ENCODE measurements at places on chromosomes 13 and 19.

GRCh38 chr19:50669302-50670101 is 20.3 kb downstream of the C19orf81 start:
- no peak for DNase-seq

- DNase-seq, result no peak
These were observed 8.4 kb upstream of the MRPL4 start for GRCh38 chr19:10243606-10244005.

DNA sequence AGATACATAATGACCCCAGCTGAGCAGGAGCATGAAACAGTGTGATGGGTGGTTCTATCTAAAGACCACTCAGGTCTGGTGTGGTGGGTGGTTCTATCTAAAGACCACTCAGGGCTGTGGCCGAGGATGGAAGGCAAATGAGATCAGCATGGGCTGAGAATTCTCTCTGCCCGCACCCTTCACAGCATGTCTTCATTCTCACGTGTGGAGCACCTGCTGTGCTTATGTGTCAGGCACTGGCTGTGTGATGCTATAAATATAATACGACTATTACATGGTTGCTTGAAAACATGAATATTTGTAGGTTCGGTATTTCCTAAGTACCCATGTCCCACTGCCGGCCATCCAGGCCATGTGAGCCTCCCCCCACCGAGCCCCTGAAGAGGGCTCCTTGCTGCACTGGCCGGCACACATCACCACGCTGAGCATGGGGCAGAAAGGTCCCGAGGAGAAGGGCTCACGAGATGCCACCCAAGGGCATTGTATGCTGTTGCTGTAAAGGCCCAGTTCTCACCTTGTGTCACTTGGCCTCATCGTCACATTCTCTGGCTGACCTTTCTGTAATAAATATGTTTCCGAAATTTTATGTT is 810.2 kb downstream of the UQCRFS1 start:
- no peak for DNase-seq

GRCh38 chr13:113883921-113884804 is 20.3 kb upstream of the GAS6 start:
- DNase-seq, result no peak

GRCh38 chr19:49923055-49924003 is 5.7 kb upstream of the ATF5 start:
- DNase-seq, result no peak

DNA sequence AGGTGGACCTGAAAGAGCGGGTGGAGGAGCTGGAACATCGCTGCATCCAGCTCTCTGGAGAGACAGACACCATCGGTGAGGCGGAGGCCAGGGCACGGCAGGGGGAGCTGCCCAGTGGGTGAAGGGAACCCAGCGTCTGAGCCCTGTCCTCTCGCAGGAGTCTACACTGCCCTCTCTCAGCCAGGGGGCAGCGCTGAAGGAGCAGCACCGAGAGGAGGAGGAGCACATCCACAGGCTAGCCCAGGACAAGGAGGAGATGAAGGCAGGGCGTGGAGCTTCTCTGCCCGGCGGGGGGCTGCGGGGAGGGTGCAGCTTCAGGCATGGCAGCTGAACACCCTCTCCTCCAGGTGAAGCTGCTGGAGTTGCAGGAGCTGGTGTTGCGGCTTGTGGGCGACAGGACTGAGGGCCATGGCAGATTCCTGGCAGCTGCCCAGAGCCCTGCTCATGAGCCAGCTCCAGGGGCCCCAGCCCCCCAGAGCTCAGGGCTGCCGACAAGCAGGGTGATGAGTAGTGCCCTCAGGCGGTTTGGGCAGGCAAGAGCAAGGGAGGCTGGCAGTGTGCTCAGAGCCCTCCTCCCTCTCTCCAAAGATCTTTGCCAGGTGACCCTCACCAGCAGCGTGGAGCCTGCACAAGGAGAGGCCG is 31.4 kb upstream of the ZNF492 start:
- DNase-seq, result no peak

DNA sequence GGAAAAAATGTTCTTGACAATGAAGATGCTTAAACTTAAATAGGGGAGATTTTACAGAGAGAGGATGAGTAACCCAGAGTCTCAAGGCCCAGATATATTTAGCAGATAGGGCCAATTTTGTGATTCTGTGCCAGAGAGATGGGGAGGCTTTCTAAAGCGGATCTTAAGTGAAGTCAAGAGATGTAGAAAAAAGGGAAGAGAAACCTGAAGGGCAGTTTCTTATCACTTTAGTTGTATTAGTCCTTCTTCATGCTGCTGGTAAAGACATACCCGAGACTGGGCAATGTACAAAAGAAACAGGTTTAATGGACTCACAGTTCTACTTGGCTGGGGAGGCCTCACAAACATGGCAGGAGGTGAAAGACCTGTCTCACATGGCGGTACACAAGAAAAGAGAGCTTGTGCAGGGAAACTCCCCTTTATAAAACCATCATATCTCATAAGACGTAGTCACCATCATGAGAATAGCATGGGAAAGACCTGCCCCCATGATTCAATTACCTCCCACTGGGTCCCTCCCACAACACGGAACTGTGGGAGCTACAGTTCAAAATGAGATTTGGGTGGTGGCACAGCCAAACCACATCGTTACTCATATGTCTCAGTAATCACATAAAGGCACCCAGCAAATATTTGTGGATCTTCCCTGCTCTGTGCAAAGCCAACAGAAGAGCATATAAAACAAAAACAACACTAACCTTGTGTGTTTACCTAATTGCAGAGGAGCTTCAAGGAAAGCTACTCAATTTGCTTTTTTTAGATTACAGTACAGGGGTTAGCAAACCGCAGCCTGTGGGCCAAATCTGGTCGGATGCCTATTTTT is 102.6 kb upstream of the MYCBP2 start:
- DNase-seq, result no peak

GRCh38 chr13:35512271-35512920 is 35.9 kb upstream of the MAB21L1 start:
- DNase-seq, result peak; percentile 77

DNA sequence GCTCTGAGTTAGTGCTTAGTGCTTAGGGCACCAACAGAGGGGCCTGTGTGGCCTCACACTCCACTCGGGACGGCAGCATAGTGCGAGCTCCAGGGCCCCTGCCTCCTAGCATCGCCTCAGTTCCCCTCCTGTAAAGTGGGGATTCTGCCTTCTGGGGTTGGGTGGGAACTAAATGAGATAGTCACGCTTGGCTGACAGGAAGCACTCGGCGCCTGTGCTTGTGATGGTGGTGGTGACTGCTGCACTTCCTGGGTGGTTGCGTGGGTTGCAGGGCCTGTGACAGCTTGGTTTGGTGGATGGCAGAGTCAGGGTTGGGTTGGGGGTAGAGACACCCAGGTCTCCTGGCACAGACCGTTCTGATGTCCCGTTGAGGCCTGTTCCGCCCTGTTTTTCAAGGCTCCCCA is 7.7 kb downstream of the PLEKHF1 start:
- no peak for DNase-seq

GRCh38 chr13:98435376-98435775 is 141.5 kb downstream of the STK24 start:
- DNase-seq, result no peak

GRCh38 chr19:533364-534058 is 2.0 kb downstream of the CDC34 start:
- DNase-seq, result no peak

DNA sequence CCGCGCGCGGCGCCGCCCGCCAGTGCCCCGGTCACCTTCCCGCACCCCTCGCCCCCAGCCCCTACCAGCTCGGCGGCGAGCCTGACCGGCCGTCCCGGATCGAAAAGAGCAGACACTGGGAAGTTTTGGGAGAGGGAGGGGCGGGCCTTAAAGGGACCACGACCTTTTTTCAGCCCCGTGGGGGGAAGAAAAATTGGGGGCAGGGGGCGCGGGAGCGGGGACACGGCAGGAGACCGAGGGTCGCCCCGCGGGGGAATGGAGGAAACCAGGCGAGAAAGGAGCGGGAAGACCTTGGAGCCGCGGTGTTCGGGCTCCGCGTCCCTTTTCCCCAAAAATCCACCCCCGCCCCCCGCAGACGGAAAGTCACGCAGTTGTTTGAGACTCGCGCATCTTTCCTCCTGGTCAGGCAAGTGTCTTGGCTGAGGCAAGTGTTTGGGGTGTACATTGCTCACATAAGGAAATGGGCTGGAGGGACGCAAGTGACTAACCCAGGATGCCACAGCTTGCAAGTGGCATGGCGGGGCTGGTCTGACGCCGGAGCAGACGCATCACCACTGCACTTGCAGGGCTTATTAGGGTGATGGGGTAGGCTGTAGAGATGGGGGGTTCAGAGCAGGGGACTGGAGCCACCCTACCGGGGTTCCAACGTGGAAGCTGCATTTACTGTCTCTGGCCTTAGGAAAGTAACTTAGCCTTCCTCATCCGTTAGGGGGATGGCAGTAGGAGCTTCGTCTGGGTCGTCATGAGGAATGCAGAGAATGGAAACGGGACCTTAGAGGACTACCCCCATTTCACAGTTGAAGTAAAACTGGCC is 2.7 kb upstream of the HNRNPL start:
- DNase-seq, result no peak

DNA sequence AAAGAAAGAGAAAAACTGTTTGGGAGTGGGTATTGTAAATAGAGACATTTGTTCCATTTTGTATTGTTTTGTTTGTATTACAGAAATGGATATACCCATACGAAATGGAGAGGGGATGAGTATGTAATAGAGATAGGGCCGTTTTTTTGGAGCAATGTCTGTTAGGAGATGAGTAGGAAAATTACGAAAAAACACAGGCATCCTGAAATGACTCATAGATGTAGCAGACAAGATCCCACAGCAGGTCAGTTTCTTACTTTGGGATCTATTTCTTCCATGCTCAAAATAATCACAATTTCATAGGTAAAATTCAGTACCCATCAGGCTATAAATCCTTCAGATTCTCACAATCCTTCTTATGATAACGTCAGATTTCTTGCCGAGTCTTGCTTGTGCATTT is 779.4 kb upstream of the SLITRK1 start:
- no peak for DNase-seq

DNA sequence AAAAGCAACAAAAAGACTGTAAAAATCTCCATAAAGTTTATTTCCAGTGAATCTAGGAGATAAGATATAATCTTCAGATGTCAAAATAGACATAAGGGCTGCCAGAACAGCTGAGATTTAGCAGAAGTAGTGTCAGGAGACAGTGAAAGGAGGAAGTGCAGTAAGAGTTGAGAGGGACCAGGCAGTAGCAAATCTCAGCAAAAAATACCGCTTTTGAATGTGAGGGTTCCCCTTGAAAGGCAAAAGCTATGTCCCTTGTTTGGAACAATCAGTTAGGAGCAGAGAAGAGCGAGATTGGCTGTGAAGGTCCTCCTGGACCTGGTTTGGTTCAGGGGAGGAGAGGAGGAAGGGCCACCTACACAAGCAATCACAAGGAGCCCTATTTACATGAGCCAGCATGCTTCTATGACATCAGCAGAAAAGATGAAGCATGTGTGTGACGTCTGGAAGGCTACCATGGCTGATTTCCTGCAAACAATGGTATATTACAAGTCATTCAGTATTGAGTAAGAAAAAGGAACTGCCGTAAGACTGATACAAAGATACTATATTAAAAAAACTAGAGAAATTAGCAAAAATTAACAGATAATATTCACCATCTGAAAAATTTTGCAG is 98.9 kb upstream of the SIAH3 start:
- no peak for DNase-seq

DNA sequence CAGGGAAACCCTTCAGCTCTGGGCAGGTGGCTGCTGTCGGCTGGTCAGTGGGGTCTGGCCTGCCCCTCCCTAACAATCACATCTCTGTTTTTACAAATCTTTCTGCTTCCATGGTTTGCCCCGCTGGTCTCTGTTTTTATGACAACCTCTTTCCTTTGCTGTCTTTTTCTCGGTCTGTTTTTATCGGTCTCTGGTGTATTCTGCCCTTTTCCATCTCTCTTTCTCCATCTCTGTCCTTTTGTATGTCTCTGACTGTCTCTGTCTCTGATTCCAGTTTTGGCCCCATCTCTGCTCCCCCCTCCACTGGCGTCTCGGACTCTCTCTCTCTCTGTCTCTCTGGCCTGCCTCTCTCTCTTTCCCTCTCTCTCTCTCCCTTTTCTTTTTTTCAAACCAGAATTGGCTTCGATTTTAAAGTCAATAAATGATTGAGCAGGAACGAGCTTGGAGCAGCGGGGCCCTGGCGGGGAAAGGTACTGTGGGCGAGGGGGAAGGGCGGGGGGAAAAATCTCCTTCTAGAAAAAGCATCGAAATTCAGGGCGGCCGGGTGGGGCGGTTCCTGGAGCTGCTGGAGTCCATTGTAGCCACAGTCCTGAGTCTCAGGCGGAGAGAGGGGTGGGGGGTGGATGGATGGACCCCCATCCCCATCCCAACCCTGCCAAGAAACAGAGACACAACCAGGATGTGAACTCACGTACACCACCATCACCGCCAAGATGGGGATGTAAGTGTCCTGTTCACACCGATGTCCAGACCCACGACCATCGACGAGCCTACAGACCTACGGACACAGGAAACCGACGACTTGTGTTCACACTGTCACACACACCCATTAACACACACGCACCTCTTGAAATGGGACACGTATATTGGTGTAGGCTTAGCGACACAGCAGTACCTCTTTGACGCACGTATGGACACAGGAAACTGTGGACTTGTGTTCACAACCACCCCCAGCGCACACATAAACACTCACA is 3.0 kb downstream of the NFIX start:
- DNase-seq, result no peak

DNA sequence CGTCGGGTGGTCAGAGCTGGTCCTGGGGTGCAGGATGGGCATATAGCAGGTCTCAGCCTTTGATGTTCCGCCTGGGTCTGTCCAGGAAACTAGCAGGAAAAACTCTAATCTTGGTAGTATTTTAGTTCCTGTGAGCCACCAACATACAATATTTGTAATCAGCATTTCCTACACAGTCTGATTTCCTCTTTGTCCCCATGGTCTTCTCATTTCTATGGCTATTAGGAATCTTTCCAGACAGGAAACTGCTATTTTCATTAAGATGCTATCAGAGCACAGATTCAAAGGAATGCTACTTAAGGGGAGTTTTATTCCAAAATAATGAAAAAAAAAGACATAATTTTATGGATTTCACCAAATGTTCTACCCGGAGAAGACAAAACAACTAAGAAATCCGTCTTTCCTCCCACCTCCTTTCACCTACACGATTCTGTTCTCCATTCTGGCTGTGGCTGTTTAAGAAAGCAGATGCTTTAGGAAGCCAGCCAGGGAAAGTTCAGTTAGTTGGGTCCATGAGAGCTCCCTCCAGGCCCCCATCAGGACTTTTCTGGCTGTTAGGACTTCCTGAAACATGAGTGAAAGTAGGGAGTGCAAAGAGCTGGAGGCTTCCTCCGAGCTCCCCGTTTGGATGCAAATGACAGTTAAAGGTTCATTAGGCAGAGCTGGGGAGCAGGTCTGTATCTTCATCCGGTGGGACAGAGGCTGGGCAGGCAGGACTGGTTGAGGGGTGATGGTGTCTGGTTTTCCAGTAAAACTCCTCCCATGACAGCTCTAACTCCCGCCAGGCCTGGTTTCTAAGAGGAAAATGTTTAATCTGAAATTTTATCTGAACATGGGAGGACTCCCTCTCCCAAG is 36.3 kb downstream of the SHISA2 start:
- no peak for DNase-seq

- no peak for DNase-seq
These were observed 15.5 kb downstream of the PTGER1 start for GRCh38 chr19:14459703-14460102.

- DNase-seq, result no peak
These were observed 223.9 kb downstream of the LHFPL6 start for GRCh38 chr13:39379118-39379517.
